ENCODE measurements at places on chromosomes 3 and 15.

- no peak for DNase-seq
Observed at GRCh38 chr3:159257954-159258353, 456.1 kb downstream of the MFSD1 start.

DNA sequence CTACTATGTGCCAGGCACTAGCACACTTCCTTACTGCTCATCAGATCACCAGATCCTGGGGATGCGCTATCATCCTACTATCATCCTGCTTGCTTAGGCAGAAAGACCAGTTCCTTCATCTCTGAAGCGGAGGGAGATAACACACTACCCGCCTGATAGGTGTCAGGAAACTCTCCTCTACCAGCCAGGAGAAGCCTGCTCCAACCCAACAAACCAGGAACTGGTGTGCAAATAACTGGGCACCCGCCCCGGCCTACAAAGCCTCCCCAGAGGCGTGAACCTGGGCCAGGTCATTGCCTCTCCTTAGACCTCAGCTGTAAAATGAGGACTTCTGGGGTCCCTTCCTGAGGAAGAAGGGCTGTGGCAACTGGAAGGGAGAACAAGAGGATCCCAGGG, 61.5 kb downstream of the HOMER2 start:
- DNase-seq, result no peak

GRCh38 chr3:100516232-100516631, 23.8 kb downstream of the TMEM45A start:
- no peak for DNase-seq

- no peak for DNase-seq
Observed at GRCh38 chr3:134643150-134643675, 7.6 kb downstream of the KY start.

GRCh38 chr15:85414495-85414894, 34.1 kb downstream of the AKAP13 start:
- DNase-seq, result peak; percentile 48

GRCh38 chr3:184066211-184066610, 13.4 kb downstream of the HTR3C start:
- no peak for DNase-seq

DNA sequence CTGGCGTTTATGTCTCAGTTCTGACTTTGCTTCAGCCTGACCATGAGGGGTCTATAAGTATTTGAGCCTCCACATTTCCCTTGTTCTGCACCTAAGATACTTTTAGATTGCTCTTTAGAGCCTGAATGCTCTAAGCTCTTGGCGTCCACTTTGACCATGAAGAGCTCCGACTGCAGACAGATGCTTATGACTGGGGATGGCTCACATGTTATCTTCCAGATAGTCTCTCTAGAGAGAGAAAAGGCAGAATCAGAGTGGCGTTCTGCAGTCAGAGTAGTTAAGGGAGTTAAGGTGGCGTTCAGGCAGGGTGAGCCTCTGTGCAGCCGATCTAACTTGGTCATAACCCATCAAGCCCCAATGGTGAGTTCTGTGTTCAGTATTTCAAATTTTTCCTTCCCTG, 487.9 kb upstream of the NR2F2 start:
- DNase-seq, result no peak

- no peak for DNase-seq
Observed at GRCh38 chr3:23867400-23867799, 49.4 kb downstream of the NKIRAS1 start.

- DNase-seq, result no peak
Observed at GRCh38 chr3:16011376-16011775, 163.1 kb upstream of the GALNT15 start.

GRCh38 chr3:15205934-15206661, at the start of gene CAPN7:
Gene CAPN7, plus strand, starts transcription at chr3:15206246. Its CDS starts 250 bp downstream, at chr3:15206496.
- DNase-seq, result peak; percentile 91

- no peak for DNase-seq
Observed at GRCh38 chr3:59675495-59675894, 625.7 kb upstream of the CFAP20DC start.

- DNase-seq, result no peak
Observed at GRCh38 chr15:47988564-47988963, 132.2 kb upstream of the SLC24A5 start.

DNA sequence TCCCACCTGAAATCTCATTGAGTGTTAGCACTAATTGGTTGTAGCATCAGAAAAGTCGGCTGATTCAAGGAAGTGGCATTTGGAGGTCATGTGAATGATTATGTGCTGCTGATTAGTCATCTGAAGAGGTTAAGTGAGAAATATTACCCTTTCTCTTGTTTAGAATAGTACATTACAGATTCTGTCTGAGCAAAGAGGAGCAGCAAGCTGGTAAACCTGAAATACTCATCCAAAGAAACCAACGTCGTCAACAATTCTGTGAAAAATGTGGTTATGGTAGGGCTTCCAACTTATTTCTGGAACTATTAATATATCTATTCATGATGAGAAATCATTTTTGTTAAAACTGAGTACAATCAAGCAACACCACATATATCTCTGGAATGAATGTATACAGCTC, 1024.9 kb downstream of the TUSC7 start:
- DNase-seq, result peak; percentile 64

- no peak for DNase-seq
Observed at GRCh38 chr3:195893044-195893395, 15.3 kb downstream of the TNK2 start.

- DNase-seq, result no peak
Observed at GRCh38 chr3:19739504-19739903, 194.5 kb downstream of the EFHB start.

GRCh38 chr3:79005084-79005483, 762.7 kb downstream of the ROBO1 start:
- peak; percentile 72 for DNase-seq

DNA sequence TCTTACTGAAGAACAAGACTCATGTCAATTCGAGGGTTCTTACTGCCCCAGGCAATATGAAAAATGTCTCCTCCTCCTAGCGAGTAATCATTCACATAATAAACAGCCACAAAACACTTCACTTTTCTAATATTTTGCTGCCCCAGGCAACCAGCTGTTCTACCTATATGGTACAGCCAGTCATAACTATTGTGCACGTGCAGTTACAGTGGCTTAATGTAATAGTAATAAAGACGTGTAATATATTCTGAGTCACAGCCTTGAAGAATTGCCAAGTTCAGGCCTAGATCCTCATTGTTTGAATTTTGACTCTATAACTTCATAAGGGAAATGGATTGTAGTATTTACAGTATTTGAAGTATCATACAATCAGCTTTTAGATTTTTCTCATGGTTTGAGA, 1250.0 kb upstream of the GBE1 start:
- no peak for DNase-seq

- DNase-seq, result no peak
Observed at GRCh38 chr3:4852780-4853748, 126.2 kb upstream of the BHLHE40 start.

DNA sequence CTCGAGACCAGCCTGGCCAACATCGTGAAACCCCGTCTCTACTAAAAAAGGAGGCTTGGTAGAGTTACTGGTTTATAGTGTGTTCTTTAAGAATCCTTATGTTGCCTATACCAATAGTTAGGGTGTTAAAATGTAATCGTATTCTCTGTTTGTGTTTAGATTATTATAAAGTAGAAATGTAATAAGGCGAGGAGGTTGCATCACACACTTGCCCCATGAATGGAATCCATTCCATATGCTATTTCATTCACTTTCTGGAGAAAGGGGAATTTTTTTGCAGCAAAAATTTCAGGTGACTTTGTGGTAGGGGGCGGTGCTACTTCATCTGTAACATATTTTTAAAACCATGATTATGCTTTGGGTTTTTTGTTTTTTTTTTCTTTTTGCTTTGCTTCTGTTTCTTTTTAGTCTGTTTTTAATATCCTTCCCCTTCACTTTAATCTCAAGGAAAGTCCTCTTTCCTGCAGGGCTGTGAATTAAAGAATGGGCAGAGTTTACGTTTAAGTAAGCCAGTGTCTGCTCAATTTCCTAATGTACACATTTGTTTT, 33.0 kb upstream of the MUC4 start:
- no peak for DNase-seq

DNA sequence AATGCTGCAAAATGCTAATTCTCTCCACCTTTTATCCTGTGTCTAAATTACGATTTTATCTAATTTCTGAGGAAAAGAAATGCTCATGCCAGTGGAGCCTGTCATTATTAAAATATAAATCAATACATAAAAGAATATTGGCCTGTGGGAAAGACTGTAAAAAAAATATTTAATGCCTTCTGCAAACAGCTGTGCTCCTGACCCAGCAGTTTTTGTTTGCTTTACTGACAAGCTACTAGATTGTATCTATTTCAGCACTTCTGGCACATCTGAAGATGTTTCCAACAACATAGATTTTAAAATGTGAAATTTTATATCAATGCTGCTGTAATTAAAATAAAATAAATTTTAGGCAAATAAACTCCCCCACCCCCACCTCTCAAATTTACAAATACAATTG, 493.6 kb upstream of the AGTR1 start:
- DNase-seq, result no peak

DNA sequence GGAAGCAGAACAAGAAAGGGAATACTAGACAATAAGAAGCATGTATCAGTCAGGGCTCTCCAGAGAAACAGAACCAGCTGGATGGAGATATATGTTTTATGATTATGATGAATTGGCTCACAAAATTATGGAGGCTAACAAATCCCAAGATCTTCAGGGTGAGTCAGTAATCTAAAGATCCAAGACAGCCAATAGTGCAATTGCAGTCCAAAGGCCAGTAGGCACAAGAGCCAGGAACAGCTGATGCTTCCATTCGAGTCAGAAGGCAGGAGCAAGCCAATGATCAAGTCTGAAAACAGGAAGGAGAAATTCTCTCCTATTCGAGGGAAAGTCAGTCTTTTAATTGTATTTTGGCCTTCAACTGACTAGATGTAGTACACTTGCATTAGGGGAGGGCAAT, 164.9 kb upstream of the ST8SIA2 start:
- no peak for DNase-seq

Measured in LHCN-M2 (cell line).